Motor neuron (in vitro differentiated cells): ENCODE measurements at places on chromosomes 6 and 20. TPM values are rescaled to one million over a fixed set of nuclear protein-coding genes. Genes with fewer than 3 reads are reported as not detected.

DNA sequence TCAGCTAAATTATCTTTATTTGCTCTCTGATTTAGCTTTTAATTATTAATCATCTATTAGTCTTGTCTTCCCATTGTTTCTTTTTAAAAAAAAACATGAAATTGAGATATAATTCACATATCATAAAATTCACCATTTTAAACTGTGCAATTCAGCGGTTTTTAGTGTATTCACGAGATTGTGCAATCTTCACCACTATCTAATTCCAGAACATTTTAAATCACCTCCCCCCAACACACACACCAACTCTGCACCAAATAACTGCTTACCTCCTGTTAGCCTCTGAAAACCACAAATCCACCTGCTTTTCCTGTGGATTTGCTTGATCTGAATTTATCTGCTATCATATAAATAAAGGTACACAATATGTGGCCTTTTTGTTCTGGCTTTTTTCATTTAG, 8.8 kb upstream of the ABRACL start:
- no peak for ATAC-seq

DNA sequence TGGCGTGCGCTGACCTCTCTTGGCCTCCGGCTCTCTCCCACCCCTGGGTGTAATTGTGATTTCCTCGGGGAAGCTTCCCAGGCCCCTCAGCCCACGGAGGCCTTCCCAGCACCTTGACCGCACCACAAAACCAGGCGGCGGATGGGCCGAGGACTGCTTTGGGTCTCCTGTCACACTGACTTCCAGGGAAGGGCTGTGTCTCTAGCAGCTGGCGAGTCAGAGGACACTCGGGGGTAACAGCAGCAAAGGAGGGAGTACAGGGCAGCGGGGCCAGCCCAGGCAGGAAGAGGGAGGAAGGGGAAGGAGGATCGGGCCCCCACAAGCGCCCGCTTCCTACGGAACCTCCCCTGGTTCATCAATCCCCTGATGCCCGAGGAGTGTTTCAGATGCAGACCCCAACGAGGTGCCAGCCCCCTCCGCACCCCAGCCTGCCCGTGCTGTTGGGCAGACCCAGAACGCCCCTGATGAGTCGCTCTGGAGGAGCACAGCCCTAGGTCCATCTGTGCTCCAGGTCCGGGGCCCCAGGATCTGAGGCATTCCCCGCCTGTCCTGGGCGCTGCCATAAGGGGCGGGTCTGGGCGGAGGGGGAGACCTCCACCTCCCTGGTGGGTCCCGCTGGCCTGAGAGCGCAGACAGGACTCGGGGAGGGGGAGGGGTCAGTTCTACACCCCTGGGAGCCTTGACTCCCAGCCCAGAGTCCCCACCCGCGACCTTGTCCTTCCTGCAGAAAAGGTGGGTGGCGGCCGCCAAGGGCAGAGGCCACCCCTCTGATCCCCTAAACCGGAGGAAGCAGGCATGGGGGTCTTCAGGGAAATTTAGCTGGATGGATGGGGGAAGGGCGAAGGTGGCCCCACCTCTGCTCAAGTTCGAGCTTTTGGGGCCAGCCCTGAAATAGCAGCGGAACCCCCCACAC, 956 bp downstream of the CHRNA4 start:
- ATAC-seq: peak; percentile 25

DNA sequence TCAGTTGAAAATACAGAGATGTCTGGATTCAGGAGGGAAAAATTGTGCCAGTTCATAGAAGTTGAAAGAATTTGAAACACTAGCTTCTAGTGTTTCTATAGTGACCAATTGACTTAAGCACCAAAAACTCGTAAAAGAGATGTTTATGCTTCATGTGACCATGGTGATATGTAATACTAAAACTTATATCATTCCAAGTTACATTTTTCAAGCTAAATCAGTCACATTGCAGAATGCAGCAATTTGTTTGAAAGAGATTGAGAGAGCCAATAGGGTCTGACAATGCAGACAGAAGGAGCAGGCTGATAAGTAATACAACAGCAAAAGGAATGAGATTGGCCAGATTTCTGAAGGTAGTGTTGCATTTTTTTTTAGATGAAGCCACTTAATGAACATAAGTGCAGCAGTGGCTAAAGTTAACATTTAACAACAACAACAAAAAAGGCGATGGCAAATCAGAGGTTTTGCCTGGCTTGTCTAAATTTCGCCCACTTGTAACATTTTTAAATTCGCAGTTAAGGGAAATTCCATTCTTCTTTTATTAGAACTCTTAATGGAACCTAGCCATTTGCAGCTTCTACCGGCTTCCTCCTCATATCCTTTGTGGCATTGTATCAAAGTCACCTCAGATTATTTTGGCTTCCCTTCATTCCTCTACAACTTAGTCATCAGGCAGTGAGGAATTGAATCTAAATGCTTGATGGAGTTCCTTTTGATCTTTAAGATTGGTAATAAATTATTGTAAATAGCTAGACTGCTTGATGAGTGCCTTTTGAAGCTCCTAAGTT, 484.0 kb upstream of the SOX4 start:
- no peak for ATAC-seq

DNA sequence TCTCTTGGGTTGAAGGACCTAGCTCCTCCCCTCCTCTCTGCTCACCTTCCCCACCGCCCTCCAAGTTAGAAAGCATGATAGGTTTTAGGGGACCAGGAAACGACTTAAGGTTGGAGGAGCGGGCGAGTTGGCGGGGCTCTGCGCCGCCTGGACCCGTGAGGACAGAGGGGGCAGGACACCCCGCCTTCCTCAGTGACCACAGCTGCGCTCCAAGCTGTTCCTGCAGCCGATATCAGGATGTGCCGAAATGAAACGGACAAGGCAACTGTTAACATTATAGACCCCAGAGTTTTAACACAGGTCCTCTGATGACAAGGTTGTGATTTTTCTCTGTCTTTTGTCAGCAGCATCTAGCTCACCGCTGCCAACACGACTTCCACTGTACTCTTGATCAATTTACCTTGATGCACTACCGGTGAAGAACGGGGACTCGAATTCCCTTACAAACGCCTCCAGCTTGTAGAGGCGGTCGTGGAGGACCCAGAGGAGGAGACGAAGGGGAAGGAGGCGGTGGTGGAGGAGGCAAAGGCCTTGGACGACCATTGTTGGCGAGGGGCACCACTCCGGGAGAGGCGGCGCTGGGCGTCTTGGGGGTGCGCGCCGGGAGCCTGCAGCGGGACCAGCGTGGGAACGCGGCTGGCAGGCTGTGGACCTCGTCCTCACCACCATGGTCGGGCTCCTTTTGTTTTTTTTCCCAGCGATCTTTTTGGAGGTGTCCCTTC, at the start of gene GRM1:
Gene GRM1, plus strand, starts transcription at position 212 of the 722 bp plus-strand sequence. Its CDS starts 456 bp downstream, at position 668.
- ATAC-seq: peak; percentile 35

GRCh38 chr6:121593011-121593641, 157.7 kb downstream of the GJA1 start:
- ATAC-seq: peak; percentile 47

- ATAC-seq: no peak
These were observed 24.5 kb downstream of the TOX2 start for GRCh38 chr20:43938932-43939761.

DNAH8 gene
- total RNA-seq: under 0.01 and 0.69 TPM in 2 replicates

BANF2 gene
- not detected in 2 replicates for total RNA-seq

LRRN4 gene
- total RNA-seq: 0.25 and 0.41 TPM in 2 replicates

CDH26 gene
- total RNA-seq: 1.1 TPM in 2 replicates

LGSN gene
- 0.19 TPM in 1 of 2 replicates, not detected in the other for total RNA-seq

VEGFA gene
- 29.6 and 44.0 TPM in 2 replicates for total RNA-seq

ASIP gene
- total RNA-seq: not detected in 2 replicates

VWA7 gene
- 1.1 and 1.8 TPM in 2 replicates for total RNA-seq
